Ascending aorta (tissue), 2 donors: ENCODE measurements at places on chromosomes 3 and 15. TPM values are rescaled to one million over a fixed set of nuclear protein-coding genes. Genes with fewer than 3 reads are reported as not detected.

The STRA6 gene
- total RNA-seq, result not detected

The CLRN1 gene
- not detected for total RNA-seq

The GOLGA8R gene
- total RNA-seq, result not detected

The CYP19A1 gene
- 95.7 TPM for total RNA-seq

The CILP gene
- 1.8 TPM for total RNA-seq

The PDZRN3 gene
- 71.9 TPM for total RNA-seq

The DNASE1L3 gene
- 10.0 TPM for total RNA-seq

The ZNF639 gene
- total RNA-seq, result 21.4 TPM

The C3orf85 gene
- total RNA-seq, result not detected
